GM13977 (cell line): ENCODE measurements at places on chromosomes 11 and 22.

DNA sequence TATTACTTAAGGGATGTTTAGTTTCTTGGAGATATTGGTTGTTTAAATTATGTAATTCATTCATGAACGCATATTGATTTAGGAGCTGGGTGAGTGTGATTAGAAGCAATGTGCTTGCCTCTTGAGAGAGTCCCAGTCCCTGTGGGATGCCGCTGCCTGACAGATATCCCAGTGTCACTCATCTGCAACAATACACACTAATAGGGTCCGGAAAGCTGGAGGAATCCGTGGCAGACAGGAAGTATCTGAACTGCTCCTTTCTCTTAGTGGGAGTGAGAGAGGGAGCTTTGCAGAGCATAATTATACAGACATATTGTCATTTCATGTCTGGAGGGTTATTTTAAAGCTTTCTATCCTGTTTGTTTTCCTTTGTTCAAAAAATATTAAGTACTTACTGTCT, 17.4 kb downstream of the AMOTL1 start:
- no peak for DNase-seq

GRCh38 chr22:47551431-47551775, 789.0 kb downstream of the TBC1D22A start:
- no peak for DNase-seq

GRCh38 chr22:41382610-41383009, 868 bp downstream of the TEF start:
- DNase-seq, result no peak

- no peak for DNase-seq
Observed at GRCh38 chr11:46315783-46316563, 31.3 kb upstream of the DGKZ start.

DNA sequence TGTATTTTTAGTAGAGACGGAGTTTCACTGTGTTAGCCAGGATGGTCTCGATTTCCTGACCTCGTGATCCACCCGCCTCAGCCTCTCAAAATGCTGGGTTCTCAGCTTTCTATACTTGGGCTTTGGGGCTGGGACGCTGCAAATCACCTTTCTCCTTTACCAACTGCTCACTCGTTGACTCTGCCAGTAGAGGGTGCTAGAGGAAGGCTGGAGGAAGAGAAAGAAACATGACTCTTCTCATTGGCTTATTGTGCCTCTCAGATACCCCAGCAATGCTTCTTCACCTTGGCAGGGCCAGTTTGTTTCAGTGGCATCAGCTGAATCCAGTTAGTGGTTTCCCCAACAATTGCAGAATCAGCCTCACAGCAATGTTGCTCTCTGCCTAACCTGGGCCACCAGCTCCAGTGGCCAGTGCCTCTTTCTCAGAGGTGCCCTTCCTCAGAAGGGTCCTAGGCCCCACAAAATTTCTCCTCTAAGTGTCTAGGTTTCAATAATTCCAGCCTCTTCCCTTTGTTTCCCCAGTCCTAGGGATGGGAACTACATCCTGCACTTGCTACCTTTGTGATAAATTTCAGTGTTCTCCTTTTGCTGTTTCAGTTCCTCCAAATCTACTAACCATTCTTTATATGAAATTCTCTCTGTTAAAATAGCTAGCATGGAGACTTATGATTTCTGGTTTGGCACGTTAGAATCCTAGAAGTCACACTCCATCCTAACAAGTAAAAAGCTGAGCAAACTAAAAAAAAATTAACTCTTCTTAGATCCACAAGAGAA, 71.5 kb upstream of the VSTM5 start:
- DNase-seq, result peak; percentile 61

GRCh38 chr11:63666874-63667273, 4.3 kb downstream of the ATL3 start:
- DNase-seq, result no peak

GRCh38 chr11:113279591-113279990, 34.8 kb upstream of the TTC12 start:
- no peak for DNase-seq

DNA sequence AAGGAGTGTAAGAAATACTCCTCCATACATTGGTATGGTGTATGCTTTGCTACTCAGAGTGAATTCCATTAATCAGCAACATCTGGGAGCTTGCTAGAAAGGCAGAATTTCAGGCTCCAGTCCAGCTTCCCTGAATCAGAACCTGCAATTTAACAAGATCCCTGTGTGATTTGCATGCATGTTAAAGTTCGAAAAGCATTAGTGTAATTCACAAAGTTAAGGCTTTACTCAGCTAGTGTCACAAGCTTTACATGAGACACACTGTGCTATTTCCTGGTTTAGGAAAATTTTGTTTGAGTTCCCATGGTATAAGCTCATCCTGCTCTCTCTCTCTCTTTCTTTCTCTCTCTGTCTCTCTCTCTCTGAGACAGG, 37.0 kb upstream of the HEPHL1 start:
- DNase-seq, result no peak

- no peak for DNase-seq
Observed at GRCh38 chr11:117044287-117045035, 53.8 kb downstream of the SIK3 start.

- no peak for DNase-seq
Observed at GRCh38 chr22:30596886-30597285, 5.2 kb upstream of the PES1 start.

GRCh38 chr22:46355369-46355995, 20.0 kb downstream of the TRMU start:
- DNase-seq, result peak; percentile 84

GRCh38 chr11:87724358-87724757, 450.9 kb downstream of the RAB38 start:
- no peak for DNase-seq

DNA sequence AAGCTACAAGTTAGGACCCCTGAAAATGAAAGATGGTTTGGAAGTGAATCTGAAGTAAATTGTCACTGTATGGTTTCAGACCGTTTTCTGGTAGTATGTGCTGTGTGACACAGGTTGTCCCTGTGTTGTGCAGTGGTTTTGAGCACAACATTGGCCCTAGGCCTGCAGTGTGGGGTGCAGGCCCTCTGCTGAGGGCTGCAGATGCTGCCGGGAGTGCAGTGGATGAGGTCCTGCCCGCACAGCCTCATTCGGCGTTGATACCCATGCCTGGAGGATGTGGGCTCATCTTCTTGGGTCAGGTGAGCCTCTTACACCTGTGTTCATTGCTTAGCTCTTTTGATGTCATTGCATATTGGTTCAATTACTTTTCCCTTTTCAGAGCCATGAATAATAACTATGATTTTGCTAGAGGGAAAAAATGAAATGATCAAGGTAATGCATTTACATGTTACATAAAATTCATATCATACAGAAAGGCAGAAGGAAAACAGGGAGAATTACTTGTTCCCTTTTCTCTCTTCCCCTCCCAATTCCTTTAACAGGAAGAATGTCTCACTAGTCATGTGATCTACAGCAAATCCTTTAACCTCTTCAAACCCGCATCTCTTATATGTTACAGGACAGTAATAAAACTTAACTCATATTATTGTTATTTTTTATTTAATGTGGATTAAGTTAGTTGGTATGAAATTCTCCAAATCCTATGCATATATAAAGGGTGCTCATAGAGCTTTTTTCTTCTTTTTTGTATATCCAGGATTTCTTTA, 48.7 kb downstream of the PTPRJ start:
- no peak for DNase-seq

GRCh38 chr11:57475671-57476046, 15.3 kb downstream of the RTN4RL2 start:
- no peak for DNase-seq

- DNase-seq, result peak; percentile 81
Observed at GRCh38 chr22:27801616-27802345, at the start of gene MN1. Gene MN1 (minus strand): TSS chr22:27801756. CDS start chr22:27800543, 1,213 bp downstream.

- DNase-seq, result no peak
Observed at GRCh38 chr11:76156971-76157427, 49.3 kb downstream of the WNT11 start.

DNA sequence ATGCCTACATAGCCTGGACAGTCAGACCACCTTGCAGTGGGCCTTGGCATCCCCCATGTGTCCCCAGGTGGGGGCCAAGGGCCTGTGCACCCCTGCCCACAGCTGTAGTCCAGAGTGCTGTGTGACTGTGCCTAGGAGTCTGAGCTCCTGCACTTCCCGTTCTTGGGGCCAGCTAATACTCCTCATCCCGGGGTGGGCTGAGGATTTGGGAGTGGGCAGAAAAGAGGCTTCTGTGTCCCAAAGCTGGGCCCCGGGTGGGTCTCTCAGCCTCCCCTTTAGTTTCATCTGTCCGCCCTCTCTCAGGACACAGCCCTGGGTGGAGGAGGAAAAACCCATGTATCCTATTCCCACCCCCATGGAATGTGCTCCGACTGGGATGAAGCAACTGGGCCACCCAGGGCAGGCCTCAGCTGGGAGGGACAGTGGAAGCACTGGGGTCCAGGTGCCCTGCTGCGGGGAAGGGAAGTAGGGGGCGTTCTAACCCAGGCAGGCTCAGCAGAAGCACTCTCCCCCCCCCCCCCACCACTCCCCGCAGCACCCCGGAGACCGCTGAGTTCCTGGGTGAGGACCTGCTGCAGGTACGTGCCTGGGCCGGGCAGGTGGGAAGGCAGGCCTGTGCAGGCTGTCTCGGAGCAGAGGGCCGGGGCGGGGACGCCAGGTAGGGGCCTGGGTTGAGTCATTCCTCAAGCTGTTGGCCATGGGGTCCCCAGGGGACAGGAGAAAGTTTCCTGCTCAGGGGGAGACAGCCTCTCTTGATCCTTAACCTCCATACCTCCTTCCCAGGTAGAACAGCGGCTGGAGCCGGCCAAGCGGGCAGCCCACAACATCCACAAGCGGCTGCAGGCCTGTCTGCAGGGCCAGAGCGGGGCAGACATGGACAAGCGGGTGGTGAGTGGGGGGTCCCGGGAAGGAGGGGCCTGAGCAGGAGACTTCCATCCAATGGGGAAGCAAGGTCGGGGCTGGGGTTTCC, 1.4 kb downstream of the SH3BP1 start:
- DNase-seq, result no peak

- DNase-seq, result peak; percentile 12
Observed at GRCh38 chr11:123822032-123822431, 15.9 kb upstream of the OR6M1 start.

DNA sequence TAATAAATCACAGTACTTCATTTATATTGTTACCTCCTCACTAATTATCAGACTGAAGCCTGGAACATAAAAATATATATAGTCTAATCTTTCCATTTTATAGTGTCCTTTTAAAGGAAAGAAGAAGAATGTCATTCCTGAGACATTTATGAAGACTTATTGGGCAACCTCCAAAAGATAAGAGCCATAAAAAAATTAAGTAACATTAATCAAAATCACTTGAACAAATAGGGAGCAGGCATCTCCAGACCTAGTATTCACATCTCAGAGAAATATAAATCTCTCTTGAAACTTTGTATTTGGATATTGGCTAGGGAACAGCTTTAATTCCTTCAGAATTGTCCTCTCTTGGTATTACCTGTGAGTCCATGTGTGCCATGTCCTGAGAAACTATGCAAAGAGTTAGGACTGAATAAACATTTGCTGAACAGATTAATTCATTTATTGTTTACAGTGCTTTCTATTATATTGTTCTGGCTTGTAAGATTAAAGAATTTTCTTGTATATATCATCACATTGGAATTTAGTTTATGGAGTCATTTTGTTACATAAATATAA, 530.5 kb upstream of the LRRC4C start:
- DNase-seq, result no peak

DNA sequence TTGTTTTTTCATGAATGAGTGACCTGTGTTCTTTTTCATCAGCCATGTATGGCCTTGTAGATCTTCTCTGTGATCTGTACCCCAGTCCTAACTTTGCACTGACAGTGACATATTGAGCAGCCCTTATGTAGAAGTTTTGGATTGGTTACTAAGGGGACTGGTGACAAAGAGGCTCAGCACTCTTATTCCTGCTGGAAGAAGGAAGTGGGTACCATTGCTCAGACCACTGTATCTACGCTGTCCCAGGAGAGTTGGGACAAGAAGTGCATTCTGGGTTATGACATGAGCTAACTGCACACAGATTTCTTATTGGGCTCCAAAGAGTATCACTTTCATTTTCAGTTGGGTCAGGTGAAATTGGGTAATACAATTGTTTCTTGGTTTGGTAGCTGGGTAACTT, 107.8 kb upstream of the RASSF10 start:
- no peak for DNase-seq

- peak; percentile 90 for DNase-seq
Observed at GRCh38 chr22:37818409-37819104, 4.6 kb upstream of the GALR3 start.

DNA sequence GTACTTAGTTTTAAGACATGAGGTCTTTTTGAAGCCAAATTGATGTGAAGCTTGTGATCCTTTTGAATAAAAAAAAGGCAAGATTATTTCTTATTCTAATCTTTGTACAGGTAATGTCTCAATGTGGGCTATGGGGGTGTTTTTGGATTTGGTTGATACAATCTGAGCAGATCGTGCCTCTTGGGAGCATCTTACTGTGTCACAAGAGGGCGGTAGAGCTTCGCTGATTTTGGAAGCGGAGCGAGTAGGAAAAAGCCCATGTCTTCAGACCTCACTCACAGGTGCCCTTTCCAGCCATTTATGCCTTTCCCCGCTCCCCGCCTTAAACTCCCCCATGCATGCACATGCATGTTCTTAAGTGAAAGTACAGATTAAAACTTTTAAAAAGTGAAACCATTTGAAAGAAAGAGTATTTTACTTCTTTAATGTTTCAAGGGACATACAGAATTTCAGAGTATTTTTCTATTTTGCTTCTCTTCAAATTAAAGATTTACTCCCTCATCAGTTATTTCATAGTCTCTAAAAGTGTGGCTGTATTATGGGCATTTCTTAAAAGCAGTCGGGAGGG, 18.8 kb downstream of the DDX25 start:
- peak; percentile 76 for DNase-seq

DNA sequence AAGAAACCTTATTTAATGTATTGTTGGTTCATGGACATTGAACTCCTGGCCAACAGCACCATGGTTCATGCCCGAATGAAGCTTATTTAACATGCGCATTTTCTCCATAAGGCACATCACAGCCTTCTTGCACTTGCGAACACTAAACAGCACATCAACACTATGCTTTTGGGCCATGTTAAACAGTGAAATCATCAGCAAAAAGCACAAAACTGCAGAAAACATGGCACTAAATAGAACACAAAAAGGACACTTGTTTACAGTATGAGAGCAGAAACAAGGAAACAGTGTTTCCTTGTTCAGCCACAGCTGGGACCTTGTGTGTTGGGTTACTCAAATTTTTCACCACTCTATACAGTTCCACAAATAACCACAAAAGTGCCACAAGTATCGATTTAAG, 122.3 kb downstream of the MSANTD4 start:
- DNase-seq, result no peak

DNA sequence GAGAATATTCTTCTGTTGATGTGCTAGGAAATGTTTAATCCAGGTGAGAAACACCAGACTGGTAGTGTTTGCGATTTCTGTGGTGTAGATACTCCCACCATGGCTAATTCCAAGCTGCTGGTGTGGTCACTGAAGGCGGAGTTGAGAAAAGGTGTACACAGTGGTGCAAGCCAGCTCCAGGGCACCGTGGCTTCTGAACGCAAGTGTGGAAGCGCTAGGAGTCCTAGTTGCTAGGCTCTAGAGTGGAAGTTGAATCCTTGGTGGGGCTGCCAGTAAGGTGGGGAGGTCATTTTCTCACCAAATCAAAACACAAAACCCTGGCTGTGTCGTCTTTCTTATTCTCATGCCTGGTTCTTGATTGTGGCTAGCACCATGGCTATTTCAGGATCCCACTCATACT, 61.6 kb downstream of the ZBTB16 start:
- DNase-seq, result no peak

- no peak for DNase-seq
Observed at GRCh38 chr11:128590587-128590986, 3.2 kb upstream of the ETS1 start.

GRCh38 chr22:38403812-38404211, 51.2 kb downstream of the KCNJ4 start:
- peak; percentile 5 for DNase-seq
